Neural progenitor cell (in vitro differentiated cells): ENCODE measurements at places on chromosomes 13 and 19. TPM values are rescaled to one million over a fixed set of nuclear protein-coding genes. Genes with fewer than 3 reads are reported as not detected.

Gene TMEM221
- total RNA-seq: 0.17 and 2.2 TPM in 2 replicates

Gene ZBTB32
- not detected in 2 replicates for total RNA-seq

Gene AMER2
- total RNA-seq: 0.12 TPM in 1 of 2 replicates, not detected in the other

Gene ZNF625
- total RNA-seq: 39.8 and 42.9 TPM in 2 replicates

Gene TMEM147
- 57.8 and 81.7 TPM in 2 replicates for total RNA-seq

Gene POLD1
- 36.7 and 123 TPM in 2 replicates for total RNA-seq

Gene MBD3L3
- not detected in 2 replicates for total RNA-seq

Gene IL27RA
- total RNA-seq: 1.2 and 3.3 TPM in 2 replicates

Gene EPSTI1
- 0.32 and 1.0 TPM in 2 replicates for total RNA-seq

DNA sequence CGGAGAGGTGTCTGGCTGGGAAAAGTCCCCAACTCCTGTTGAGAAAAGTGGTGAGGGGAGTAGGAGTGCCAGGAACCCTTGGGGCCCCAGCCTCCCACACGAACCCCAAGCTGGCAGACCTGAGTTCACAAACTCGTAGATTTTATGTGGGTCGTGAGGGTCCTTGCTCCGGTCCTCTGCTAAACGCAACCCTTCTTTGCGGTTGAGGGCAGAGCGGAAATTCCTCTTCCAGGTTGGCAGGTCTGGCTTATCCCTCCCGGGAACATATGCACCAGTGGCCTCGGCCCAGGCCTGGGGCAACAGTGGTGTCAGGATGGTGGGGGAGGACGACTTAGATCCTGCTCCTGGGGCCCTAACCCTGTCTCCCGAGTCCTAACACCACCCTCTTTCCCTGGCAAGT, 2.4 kb downstream of the IRF3 start:
- no peak for DNase-seq
- H3K4me1 ChIP-seq: peaks cover 11% of the 10 kb centered on the region
- H3K27ac ChIP-seq: no peak overlapping the region
- H3K27me3 ChIP-seq: no peaks in the 10 kb centered on the region

DNA sequence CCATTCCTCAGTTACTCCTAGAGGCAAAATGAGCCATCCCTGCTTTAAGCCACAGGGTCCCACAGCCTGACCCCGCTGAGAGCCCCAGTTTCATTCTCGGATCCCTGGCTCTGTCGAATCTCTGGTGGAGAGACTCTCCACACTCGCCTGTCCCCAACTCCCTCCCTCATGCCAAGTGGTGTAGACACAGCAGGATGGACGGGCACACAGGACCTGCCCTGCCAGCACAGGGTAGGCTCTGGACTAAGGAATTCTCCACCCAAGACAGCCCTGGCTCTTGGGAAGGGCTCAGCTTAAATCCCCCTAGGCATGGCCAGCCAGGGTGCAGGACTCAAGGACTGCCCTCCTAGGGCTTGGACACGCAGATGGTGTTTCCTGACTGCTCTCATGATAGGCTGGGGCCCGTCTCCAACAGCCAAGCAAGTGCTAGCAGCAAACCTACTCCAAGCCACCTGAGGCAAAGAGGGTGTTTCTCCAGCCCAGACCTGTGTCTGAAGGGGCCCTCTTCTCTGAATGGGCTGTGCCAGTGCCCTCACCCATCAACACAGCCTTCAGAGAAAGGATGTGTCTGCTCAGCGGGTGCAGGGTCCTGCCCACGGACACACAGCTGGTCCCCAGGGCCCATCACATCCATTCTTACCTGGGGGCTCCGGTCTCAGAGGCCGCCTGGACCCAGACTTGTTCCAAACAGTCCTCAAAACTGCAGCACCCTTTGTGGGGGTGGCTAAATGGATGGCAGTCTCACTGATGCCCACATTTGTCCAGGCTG, 65.3 kb downstream of the PEPD start:
- no peak overlapping the region for H3K27ac ChIP-seq
- no peak overlapping the region for H3K4me3 ChIP-seq
- DNase-seq: no peak
- H3K27me3 ChIP-seq: no peaks in the 10 kb centered on the region
- no peaks in the 10 kb centered on the region for H3K36me3 ChIP-seq
- H3K4me1 ChIP-seq: no peaks in the 10 kb centered on the region

DNA sequence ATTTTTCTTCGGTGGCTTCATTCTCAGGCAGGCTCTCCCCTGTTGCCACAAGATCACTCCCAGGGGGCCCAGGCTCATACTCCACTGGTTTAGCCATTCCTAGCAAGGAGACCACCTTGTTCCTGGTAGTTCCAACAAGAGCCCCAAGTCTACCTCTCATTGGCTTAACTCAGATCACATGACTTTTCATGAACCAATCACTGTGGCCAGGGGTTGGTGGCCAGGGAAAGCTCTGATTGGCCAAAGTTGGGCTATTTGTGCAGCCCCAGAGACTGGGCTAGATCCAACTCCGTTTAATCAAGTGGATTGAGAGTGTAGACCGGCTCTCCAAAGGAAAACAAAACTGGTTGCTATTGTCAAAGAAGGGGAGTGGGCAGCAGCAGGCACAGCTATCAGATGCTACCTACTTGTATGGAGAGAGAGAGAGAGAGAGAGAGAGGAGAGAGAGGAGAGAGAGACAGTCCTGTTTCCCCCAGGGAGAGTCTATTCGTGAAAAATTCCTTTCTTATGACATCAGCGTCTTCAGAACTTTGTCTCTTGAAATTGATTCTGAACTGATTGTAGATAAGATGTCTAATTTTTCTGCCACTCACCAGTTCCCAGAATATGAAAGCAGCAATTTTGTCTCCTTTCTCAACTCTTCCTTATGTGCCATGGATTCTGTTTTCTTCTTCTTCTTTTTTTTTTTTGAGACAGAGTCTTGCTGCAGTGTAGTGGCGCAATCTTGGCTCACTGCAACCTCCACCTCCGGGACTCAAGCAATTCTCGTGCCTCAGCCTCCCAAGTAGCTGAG, 5.9 kb downstream of the CEACAM19 start:
- peak; percentile 21 for DNase-seq
- no peaks in the 10 kb centered on the region for H3K4me1 ChIP-seq
- H3K4me3 ChIP-seq: no peak overlapping the region
- no peaks in the 10 kb centered on the region for H3K27me3 ChIP-seq
- H3K36me3 ChIP-seq: no peaks in the 10 kb centered on the region

- DNase-seq: no peak
- no peak overlapping the region for H3K27ac ChIP-seq
- H3K4me1 ChIP-seq: no peaks in the 10 kb centered on the region
- no peaks in the 10 kb centered on the region for H3K36me3 ChIP-seq
These were observed 19.2 kb upstream of the LATS2 start for GRCh38 chr13:21080593-21080891.

DNA sequence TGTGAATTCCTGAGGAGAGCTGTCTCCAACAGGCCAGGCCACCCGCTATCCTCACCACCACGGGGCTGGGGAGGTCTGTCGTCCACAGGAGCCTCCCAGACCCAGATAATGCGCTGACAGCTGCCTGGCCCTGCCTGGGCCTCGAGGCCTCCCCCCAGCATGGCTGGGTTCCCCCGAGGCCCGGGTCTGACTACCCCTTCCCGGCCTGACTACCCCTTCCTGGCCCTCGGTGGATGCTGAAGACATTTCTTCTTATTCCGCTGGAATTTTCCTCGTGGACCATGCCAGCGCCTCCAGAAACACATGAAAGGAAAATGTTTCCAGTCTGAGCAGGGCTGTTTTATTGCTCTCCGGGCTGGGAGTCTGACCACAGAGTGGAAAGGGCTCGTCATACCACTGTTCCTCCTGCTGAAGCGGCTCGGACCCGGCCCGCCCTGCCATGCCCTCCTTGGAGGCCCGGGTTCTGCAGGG, 16.8 kb upstream of the COMP start:
- no peaks in the 10 kb centered on the region for H3K4me1 ChIP-seq
- H3K4me3 ChIP-seq: no peak overlapping the region
- H3K36me3 ChIP-seq: no peaks in the 10 kb centered on the region
- H3K27me3 ChIP-seq: peaks cover 79% of the 10 kb centered on the region
- no peak overlapping the region for H3K27ac ChIP-seq
- no peak for DNase-seq

GRCh38 chr13:52787235-52787634, 47.6 kb upstream of the CNMD start:
- DNase-seq: no peak
- no peaks in the 10 kb centered on the region for H3K4me1 ChIP-seq
- no peak overlapping the region for H3K27ac ChIP-seq
- H3K4me3 ChIP-seq: no peak overlapping the region
- H3K27me3 ChIP-seq: no peaks in the 10 kb centered on the region

DNA sequence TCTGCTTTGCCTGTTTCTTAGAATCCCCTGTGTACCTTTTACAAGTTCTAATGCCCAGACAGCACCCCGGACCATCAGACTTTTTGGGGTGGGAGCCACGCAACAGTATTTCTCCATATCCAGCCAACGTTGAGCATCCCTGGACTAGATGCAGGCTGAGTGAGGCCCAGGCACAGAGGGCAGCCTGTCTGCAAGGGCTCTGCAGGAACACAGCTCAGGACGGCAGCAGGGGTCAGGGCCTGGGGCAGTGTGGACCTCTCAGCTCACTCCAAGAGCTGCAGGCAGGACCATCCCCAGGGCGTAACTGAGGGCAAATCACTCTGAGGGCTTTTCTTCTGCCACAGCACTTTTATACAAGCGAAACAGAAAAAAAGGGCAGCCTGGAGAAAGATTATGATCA, 95.8 kb downstream of the DNAJC15 start:
- no peaks in the 10 kb centered on the region for H3K36me3 ChIP-seq
- H3K27ac ChIP-seq: no peak overlapping the region
- no peak for DNase-seq
- no peaks in the 10 kb centered on the region for H3K27me3 ChIP-seq
- peaks cover 18% of the 10 kb centered on the region for H3K4me1 ChIP-seq
- no peak overlapping the region for H3K4me3 ChIP-seq

DNA sequence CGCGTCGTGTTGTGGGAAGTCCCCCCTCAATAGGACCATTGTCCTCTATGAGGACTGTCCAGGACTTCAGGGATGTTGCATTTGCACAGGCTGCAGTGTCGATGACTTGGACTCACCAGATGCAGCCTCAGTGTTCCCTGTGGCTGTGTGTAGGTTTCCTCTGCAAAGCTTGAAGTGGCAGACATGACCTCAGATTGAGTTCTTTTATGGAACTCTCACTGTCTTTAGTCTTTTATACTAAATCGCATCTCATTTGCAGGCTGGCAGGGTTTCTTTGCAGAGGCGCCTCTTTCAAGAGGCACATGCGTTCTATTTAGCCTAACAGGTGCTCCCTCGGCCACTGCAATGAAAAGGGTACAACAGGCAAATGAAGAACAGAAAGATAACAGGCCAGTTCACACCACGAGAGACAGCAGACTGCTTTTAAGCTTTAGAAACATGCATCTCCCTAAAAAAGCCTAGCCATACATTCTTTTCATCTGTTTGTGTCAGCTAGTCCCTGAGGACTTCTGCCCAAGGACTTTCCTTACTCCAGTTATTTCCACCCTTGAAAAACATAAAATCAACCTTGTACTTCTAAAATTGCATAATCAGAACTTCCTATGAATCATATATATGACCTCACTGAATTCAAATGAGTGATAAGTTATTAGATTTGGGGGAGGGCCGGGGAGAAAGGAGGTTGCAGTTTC, 118.4 kb downstream of the RAB20 start:
- no peak for DNase-seq
- H3K4me1 ChIP-seq: no peaks in the 10 kb centered on the region
- H3K27me3 ChIP-seq: no peaks in the 10 kb centered on the region
- H3K36me3 ChIP-seq: no peaks in the 10 kb centered on the region
- no peak overlapping the region for H3K4me3 ChIP-seq

- H3K4me3 ChIP-seq: no peak overlapping the region
- H3K36me3 ChIP-seq: peaks cover 3% of the 10 kb centered on the region
- no peak for DNase-seq
- H3K4me1 ChIP-seq: no peaks in the 10 kb centered on the region
- H3K27me3 ChIP-seq: no peaks in the 10 kb centered on the region
These were observed 12.3 kb downstream of the ZNF585A start for GRCh38 chr19:37160153-37160552.

GRCh38 chr19:58001895-58002369, 688 bp downstream of the ZNF606 start:
- peak overlapping the region; percentile 82 for H3K4me3 ChIP-seq
- peaks cover 9% of the 10 kb centered on the region for H3K4me1 ChIP-seq
- no peaks in the 10 kb centered on the region for H3K27me3 ChIP-seq
- DNase-seq: no peak
- peaks cover 58% of the 10 kb centered on the region for H3K36me3 ChIP-seq

DNA sequence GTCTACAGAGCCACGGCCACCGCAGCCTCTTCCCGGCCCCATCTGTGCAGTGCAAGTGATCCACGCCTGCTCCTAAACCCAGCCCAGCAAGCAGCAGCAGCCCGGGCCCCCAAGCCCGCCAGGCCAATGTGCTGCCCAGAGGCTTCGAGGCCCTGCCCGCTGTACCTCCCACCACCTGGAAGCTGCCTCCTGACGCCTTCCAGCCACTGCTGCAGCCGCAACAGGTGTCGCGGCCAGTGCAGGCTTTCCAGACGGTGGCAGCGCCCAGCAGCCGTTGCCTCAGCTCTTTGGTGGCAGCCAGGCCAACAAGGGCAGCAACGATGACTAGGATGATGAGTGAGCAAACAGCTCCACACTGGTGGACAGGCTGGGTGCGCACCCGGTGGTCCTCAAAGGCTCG, 50.2 kb upstream of the TPM4 start:
- H3K27me3 ChIP-seq: no peaks in the 10 kb centered on the region
- no peaks in the 10 kb centered on the region for H3K4me1 ChIP-seq
- H3K4me3 ChIP-seq: no peak overlapping the region
- DNase-seq: no peak
- no peak overlapping the region for H3K27ac ChIP-seq
- H3K36me3 ChIP-seq: no peaks in the 10 kb centered on the region

GRCh38 chr13:94168783-94169453, 310.6 kb downstream of the DCT start:
- H3K27me3 ChIP-seq: no peaks in the 10 kb centered on the region
- peaks cover 17% of the 10 kb centered on the region for H3K4me1 ChIP-seq
- H3K27ac ChIP-seq: no peak overlapping the region
- no peak for DNase-seq
- no peaks in the 10 kb centered on the region for H3K36me3 ChIP-seq

DNA sequence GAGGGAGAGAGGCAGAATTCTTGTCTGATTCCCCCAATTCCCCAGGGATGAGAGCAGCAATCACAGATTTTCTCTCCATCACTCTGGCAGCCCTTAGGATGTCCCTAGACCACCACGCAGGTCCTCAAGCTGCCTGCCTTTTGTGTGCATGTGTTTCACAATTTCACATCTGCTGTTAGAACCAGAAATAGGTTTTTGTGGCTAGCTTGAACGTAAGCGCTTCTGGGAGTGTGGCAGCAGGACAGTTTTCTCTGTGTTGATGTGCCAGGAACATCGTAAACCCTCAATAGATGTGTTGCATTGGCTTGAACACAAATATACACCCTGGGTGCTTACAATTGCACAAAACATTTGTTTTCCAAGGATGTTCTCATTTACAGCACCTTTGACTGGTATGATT, 78.8 kb upstream of the TMTC4 start:
- no peak for DNase-seq
- H3K27me3 ChIP-seq: no peaks in the 10 kb centered on the region
- H3K27ac ChIP-seq: no peak overlapping the region
